Placental pericyte (primary cell): ENCODE measurements at places on chromosomes 1 and 21. TPM values are rescaled to one million over a fixed set of nuclear protein-coding genes. Genes with fewer than 3 reads are reported as not detected.

Gene AKT3
- 18.2 and 32.4 TPM in 2 replicates for total RNA-seq

Gene HNRNPU
- total RNA-seq, result 348 and 357 TPM in 2 replicates

Gene CLDN19
- not detected in 2 replicates for total RNA-seq

Gene PRKAA2
- 0.22 and 0.43 TPM in 2 replicates for total RNA-seq

Gene CD1E
- total RNA-seq, result not detected in 2 replicates

Gene GIPC2
- total RNA-seq, result 0.14 TPM in 1 of 2 replicates, not detected in the other

Gene IGSF3
- total RNA-seq, result under 0.01 and 1.1 TPM in 2 replicates

Gene MRPL24
- 20.6 and 37.7 TPM in 2 replicates for total RNA-seq

Gene GCSAML
- under 0.01 TPM in 2 replicates for total RNA-seq

Gene LRRC3
- 0.29 and 0.66 TPM in 2 replicates for total RNA-seq

Gene BRWD1
- 47.8 and 51.2 TPM in 2 replicates for total RNA-seq

Gene TMEM82
- total RNA-seq, result not detected in 2 replicates

Gene BRINP3
- total RNA-seq, result not detected in 2 replicates

Gene DENND2C
- total RNA-seq, result 0.44 and 1.7 TPM in 2 replicates

Gene C8B
- not detected in 2 replicates for total RNA-seq

Gene RBP7
- total RNA-seq, result not detected in 2 replicates

Gene USH2A
- under 0.01 TPM in 1 of 2 replicates, not detected in the other for total RNA-seq

Gene ZC3H12A
- total RNA-seq, result 42.7 and 50.8 TPM in 2 replicates

Gene ANGPTL3
- total RNA-seq, result under 0.01 TPM in 1 of 2 replicates, not detected in the other

Gene HES2
- 0.14 and 0.22 TPM in 2 replicates for total RNA-seq

Gene ATP1A4
- not detected in 2 replicates for total RNA-seq

Gene NMNAT2
- total RNA-seq, result 0.22 and 6.0 TPM in 2 replicates

Gene RNPEP
- total RNA-seq, result 60.0 and 66.7 TPM in 2 replicates

Gene SERTAD4
- 0.22 and 0.72 TPM in 2 replicates for total RNA-seq

Gene KCNK2
- total RNA-seq, result 0.44 and 6.3 TPM in 2 replicates

Gene HAX1
- 110 and 154 TPM in 2 replicates for total RNA-seq

Gene CNIH4
- 57.0 and 62.8 TPM in 2 replicates for total RNA-seq

Gene RNU1-3
- under 0.01 TPM in 2 replicates for total RNA-seq

Gene FYB2
- not detected in 2 replicates for total RNA-seq

Gene TTC22
- total RNA-seq, result not detected in 2 replicates

Gene HSD3B1
- total RNA-seq, result not detected in 2 replicates

Gene GBP7
- total RNA-seq, result not detected in 2 replicates

Gene RHCE
- 0.14 and 0.66 TPM in 2 replicates for total RNA-seq

Gene PTCH2
- total RNA-seq, result 0.22 and 0.29 TPM in 2 replicates

Gene PALMD
- 1.4 TPM in 1 of 2 replicates, not detected in the other for total RNA-seq

Gene TCHHL1
- not detected in 2 replicates for total RNA-seq
